ENCODE measurements at places on chromosomes 7 and 10.
A peak's percentile ranks its signal among the peaks of the same experiment; 100 is the strongest.

DNA sequence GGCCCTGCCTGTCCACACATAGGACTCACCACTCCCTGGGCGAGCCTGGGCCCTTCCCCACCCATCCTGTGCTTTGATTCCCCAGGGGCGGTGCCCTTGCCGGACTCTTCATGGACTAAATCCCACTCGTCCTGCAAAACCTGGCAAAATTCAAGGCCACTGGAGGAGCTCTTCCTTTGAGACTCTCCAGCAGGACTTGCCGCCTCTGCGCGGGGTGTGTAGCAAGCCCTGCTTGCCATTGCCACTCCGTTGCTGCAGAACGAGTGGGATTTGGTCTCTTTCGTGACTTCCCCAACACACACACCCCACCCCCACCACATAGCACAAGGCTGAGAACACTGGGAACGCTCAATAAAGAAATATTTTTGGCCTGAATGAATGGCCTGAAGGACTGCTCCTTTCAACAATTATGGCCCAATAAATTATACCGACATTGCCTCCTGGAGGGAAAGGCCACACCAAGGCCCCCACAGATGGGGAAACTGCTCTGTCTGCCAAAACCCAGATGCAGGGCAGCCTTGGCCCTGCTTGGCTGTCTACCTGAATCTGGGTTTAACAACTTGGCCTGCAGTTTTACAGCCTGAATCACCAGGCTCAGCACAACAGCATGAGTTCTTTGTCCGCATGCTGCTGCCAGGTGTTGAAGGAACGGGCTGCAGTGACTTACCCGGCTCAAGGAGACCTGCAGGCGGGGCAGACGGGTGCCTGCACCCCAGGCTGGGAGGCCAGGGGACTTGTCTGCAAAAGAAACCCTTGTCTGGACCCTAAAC lies 72.8 kb upstream of the KAT6B start:
- no peak for DNase-seq

DNA sequence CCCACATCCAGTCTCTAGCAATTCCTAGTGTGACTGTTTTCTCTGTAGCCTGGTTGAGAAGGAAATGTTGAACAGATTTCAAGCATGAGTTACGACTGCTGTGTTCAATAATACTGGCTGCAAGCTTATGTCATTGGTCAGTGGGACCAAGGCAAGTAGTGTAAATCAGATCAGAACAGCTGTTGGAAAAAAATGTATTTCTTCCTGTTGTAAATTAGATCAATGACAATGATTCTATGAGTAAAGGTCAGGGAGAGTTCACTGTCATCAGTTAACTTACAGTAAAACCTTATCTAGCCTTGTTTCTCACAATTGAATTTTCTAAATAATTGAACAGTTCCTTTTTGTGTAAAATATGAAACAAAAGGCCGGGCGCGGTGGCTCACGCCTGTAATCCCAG lies 6.7 kb downstream of the OTUD1 start:
- peak; percentile 55 for DNase-seq

- DNase-seq: no peak
These were observed 174.8 kb downstream of the CELF2 start for GRCh38 chr10:11192304-11193000.

DNA sequence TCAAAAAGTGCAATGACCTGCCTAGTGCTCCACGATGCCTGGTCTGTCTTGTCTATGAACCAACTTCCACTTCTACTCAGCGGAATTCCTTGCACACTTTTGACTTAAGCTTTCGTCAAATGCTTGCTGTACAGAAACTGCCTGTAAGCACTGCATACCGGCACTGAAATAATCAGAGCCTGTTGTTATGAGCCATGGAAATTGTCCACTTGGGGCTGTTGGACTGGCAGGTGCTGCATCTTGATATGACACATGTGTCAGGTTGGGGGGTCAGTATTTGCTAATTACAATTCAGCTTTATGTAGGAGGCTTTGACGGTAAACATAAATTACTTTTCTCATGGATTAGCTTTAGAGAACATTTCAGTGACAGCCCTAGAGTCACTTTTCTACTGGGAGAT lies 32.0 kb upstream of the KLF6 start:
- DNase-seq: no peak

GRCh38 chr7:21579341-21580072 lies 36.7 kb downstream of the DNAH11 start:
- no peak for DNase-seq

DNA sequence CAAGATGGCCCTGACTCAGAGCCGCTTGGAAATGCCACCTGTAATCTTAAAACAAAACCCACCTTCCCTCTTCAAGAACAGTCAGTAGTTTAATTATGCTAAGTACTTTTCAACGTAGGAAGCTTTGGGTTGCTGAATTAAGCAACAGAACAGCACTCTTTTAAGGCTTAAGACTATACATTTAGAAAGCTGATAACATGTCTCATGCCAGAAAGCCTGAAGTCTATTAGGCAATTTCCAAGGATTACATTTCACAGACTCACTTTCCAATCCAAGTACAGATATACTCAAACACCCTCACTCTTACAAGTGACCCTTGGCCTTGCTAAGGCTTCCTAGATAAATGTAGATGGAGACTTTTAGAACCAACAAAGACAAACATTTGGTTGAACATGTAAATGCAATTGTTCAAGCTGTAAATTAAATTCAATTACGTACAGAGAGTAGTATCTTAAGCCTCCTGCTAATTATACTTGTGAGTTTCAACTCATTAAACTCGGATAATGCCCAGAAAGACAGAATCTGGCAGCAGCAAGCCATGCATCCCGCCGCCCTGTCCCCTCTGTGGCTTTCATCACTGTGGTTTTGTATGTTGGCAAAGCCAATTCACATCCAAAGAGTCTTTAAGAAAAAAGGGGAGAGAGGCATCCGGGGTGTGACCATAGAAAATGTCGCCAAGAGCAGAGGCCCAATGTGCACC lies 283.1 kb upstream of the NRP1 start:
- no peak for DNase-seq

GRCh38 chr7:78018641-78019446 lies 220.3 kb downstream of the PHTF2 start:
- peak; percentile 25 for DNase-seq

- DNase-seq: no peak
These were observed 21.9 kb upstream of the FOXP2 start for GRCh38 chr7:114392686-114393085.

GRCh38 chr7:114102996-114103395 lies 184.2 kb upstream of the PPP1R3A start:
- no peak for DNase-seq

DNA sequence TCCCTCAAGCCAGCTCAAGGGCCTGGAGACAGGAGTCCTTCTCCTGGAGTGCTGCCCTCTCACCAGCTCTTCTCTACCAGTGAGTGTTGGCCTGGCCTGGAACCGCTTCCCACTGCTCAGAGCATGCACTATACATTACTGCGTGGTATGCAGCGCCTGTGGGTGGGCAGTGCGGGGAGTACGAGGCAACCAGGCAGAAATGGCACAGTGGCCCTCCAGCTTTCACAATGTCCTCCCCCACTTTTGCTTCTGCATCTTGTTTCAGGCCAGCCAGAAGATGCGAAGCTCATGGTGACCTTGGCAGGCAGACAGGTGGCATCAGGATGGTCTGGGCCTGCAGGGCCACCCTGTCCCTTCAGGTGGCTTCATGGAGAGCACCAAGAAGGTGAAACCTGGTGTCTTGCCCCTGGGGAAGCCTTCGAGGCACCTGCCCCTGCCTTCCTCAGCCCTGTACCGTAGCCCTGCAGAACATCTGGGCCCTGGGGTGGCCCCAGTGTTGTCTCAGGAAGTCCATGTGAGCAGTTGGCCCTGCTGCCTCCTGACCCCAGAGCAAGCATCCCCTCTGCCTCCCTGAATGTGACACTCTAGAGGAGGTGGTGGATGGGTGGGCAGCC lies 35.8 kb downstream of the RASGEF1A start:
- no peak for DNase-seq

- peak; percentile 92 for DNase-seq
These were observed at the start of the genes GLUD1 and SHLD2 for GRCh38 chr10:87094373-87095235. Gene GLUD1 (minus strand): TSS chr10:87094843. CDS start chr10:87094769, 74 bp downstream. Gene SHLD2 (plus strand): TSS chr10:87095206. CDS start chr10:87151355, 56,149 bp downstream.

DNA sequence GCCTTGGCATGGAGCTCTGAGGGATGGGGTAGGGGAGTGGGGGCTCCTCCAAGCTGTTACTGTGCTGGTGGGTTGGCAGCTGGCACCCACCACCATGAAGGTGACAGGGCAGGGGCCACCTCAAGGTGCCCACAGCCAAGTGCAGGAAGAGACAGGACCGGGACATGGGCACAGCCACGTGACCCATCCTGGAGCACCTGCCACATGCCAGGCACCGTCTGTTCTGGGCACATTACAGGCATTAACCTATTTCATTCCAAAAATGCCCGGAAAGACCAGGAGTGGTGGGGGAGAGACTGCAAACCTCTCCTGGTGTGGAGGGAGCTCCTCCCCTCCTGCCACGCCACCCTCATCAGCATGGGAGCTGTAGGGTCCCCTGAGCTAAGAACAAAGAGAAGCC lies 56.7 kb downstream of the CAMK2B start:
- DNase-seq: no peak
